ENCODE measurements at places on chromosomes 2 and 18.

GRCh38 chr2:237530472-237531433 is 35.6 kb upstream of the PRLH start:
- no peak for DNase-seq

DNA sequence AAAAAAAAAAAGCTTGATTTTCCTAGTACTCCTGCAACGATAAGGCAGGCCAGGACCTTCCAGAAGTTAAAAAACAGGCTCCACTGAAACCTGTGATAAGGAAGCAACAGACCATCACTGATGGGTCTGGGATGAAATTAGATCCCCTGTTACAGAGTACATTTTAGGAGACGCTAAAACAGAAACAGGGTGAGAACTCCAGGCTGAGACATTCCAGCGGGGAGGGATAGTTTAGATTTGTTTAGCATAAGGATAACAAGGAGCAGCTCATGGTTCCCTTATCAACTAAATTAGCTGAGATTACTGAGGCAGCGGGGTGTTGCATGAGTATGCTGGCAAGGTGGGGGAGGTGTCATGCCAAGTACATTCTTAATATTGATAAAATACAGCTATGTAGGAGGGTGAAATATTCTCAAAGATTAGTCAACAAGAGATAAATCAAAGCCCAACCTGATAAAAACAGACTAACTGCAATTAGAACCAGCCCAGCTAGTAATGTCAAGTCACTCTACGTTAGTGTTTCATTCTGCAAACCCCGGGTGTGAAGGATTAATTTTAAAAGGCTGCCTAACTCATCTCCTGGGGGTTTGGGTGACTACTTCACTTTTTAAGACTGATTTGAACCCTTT is 75.0 kb upstream of the BZW1 start:
- no peak for DNase-seq

DNA sequence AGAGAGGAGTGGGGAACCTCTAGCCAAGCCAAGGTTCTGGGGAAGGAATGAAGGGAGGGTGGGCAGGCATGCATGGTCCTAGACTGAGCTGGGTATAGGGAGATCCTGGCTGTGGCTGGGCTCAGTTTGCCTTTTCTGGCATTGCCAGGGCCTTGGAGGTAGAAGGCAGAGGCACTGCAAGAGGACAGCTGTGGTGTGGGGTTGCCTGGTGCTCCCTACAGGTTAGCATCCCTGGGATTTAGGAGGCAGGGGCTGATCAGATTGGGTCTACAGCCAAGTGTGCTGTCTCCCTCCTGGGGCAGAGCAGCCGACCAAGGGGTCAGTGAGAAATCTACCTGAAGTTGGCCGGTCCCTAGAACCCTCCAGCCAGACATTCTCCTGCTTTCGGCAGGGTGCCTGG is 15.9 kb downstream of the ABCG8 start:
- no peak for DNase-seq

- DNase-seq = no peak
These were observed 21.7 kb downstream of the TNP1 start for GRCh38 chr2:216838151-216838550.

- DNase-seq = no peak
These were observed 74.0 kb downstream of the AFF3 start for GRCh38 chr2:100068395-100068794.

- no peak for DNase-seq
These were observed 42.6 kb upstream of the MTCL1 start for GRCh38 chr18:8662560-8663255.

DNA sequence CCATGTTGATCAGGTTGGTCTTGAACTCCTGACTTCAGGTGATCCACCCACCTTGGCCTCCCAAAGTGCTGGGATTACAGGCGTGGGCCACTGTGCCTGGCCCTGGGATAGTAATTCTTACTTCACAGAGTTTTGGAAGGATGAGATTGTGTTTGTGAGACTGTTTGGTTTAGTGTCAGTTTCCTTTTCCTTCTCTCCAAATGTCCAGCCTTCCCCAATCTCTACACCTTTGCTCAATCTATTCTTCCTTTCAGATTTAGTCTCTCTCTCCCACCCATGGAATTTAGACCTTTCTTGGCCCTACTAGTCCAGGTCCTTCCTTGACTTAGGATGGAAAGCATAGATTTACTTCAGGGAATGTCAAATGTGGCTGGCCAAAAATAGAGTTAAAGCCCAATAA is 12.2 kb upstream of the IL1A start:
- no peak for DNase-seq

GRCh38 chr2:4340536-4340935 is 637.2 kb downstream of the DCDC2C start:
- DNase-seq = no peak

GRCh38 chr18:38902796-38903195 is 1337.2 kb upstream of the CELF4 start:
- no peak for DNase-seq

- DNase-seq = no peak
These were observed 109.8 kb upstream of the ZNF516 start for GRCh38 chr18:76604935-76605240.

DNA sequence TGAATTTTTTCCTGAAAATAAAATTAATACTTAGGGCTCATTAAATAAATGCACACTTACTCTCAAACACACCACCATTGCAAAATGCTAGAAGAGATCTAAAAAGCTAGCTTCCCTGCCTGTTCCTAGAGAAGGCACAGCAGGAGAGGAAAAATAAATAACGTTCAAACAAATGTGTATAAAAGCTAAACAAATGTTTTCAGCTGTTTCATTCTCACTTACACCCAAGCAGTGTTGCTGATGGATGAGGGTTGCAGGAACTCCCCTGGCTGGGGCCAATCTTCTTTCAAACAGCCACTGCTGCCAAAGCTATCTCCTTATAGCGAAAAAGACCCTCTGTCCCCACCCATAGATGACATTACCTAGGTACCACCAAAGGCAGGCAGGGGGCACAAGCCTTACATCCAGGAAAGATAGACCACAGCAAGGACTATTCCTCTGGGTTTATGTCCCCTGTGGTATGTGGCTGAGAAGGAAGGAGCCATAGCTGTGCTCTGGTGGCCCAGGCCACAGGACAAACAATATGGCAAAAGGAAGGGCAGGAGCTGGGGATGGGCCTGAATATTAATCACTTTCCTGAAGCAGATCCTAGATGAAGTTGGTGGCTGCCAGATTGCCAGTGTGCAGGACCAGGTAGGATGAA is 214.6 kb downstream of the TTC32 start:
- DNase-seq = no peak

DNA sequence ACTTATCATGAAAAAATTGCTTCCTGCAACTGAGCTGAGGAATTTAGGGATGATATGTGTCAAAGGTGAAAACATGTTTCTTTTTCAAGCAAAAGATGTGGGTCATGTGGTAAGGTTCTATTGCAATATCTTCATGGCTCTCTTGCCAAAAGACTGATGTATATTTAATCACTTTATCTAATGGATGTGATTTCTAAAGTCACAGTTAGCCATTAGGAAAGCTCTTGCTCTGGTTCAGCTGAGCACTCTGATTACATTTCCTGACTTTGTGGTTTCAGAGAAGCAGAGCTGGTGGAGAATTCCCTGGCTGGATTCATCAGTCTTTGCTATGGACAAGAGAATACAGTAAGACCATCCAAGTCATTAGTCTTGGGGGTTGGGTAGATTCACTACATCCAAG is 24.4 kb downstream of the SCN9A start:
- DNase-seq = no peak

GRCh38 chr2:171763602-171764001 is 76.3 kb downstream of the DYNC1I2 start:
- no peak for DNase-seq

GRCh38 chr2:161388146-161388779 is 27.8 kb upstream of the TBR1 start:
- DNase-seq = no peak

- no peak for DNase-seq
These were observed 493.6 kb upstream of the SPHKAP start for GRCh38 chr2:228675091-228675490.

DNA sequence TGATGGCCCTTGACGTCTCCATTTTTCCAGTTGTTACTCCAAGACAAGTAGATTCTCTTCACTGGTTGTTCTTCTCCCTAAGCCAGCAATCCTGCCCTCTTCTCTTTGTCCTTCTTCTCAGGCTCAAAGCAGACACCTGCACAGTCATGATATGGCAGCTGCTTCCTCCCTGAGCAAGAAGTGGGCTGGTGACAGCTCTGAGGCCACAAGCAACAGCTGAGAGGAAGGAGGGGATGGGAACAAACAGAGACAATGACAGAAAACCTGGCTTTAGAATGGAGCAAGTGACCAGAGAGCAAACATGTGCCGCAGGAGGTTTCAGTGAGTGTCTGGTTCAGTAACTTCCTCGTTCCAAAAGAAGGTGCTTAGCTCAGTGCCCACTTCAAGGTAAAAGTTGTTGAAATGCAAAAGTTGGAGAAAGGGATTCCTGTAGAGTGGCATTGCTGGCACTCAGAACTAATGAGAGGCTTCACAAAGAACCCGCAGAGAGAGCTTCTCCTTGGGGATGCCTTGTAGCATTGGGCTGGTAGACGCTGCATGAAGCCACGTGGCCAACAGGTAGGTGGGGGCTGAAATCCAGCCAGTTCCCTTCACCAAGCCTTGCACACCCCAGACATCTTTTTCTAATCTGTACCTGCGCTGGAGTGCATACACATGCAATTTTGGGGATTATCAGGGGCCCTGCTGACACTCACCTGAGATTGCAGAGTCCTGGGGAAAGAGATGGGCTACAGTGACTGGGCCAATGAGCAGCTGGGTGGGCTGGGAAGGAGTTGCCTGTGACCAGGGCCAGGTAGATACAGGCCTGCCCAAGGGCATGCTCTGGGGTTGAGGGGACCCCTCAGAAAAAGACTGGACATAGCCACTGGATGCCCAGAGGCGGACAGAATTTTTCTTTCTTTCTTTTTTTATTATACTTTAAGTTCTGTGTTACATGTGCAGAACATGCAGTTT is 153.3 kb upstream of the RAB12 start:
- DNase-seq = no peak

DNA sequence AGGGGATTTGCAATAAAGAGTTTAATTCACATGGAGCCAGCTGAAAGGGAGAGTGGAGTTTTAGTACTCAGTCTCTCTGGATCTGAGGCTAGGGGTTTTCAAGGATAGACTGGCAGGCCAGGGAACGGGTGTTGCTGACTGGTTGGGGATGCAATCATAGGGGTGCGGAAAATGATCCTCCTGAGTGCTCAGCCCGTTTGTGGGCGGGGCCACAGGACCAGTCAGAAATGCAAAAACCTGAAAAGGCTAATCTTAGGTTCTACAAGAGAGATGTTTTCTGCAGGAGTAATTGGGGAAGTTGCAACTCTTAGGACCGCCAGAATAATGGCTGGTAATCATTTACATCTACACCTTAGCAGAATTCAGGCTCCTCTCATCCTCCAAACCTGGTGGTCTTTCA is 2.5 kb downstream of the NFU1 start:
- DNase-seq = no peak

DNA sequence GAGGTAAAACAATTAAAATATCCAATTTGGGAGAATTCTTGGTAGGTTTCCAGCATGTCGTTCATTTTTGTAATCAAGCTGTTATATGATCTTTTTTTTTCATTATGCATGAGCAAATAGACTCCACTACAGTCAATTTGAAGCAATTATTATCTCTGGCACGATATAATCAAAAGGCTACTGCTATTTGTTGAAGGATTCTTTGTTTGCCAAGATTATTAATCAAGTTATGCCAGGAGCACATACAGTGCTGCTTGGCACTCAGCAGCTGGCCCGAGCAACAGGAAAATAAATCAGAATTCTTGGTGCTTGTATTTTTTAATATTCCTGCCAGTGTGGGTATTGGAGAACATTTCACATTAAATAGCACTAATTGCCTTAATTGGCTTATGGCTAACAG is 279.5 kb downstream of the RND3 start:
- no peak for DNase-seq

DNA sequence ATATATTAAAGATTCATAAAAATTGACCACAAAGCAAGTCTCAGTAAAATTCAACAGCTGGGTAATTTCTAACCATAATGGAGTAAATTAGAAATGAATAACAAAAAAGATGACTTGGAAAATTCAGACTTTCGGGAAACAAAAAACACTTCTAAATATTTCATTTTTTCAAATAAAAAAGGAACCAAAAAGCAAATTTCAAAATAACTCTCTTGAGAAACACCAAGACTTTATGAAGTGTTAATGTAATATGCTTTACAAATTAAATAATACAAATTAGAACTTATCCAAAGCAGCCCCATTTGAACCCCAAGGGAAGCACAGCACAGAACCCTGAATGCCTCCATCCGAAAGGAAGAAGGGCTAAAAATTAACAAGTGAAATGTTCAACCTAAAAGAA is 175.9 kb downstream of the HDAC4 start:
- no peak for DNase-seq

GRCh38 chr2:240520974-240521350 is 36.8 kb downstream of the ANKMY1 start:
- no peak for DNase-seq

GRCh38 chr2:58476556-58476955 is 235.4 kb upstream of the FANCL start:
- DNase-seq = no peak

DNA sequence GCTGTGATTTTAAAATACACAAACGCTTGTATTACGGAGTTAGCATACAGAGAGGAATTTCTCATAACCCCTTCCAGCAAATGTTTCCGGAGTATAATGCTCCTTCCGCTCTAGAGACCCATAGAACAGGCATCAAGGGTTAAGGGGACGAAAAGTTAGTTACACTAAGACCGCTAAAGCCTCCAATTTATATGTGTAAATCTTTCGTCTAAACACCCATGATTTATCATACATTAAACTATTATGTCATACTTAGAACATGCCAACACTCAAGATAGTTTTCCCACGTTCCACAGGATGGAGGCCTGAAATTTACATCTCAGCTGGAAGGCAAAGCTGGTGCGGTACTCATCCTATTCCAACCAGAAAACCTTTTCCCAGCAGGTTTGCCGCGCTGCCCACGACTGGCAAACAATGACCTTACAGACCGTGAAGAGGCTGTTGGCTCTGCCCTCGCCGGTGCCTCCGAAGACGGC is 650 bp downstream of the ORMDL1 start:
- DNase-seq = peak; percentile 57

DNA sequence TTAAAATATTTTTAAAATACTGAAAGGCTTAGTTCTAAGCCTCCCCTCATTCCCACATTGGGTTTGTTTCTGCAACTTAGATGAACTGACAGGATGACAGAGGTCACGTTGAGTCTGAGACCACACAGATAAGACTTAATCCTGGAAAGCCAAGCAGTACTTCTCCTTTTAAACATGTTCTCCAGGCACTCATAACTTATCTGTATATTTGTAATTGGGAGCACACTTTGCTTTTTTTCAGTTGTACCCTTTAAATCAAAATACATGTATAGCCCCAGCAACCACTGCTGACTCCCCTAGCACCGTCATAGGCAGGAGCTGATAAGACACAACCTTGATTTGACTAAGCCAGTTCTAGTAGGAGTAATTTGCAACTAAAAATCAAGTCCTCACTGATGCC is 394.8 kb downstream of the PID1 start:
- no peak for DNase-seq

GRCh38 chr2:62920070-62920469 is 130.6 kb upstream of the OTX1 start:
- no peak for DNase-seq

GRCh38 chr2:134778372-134778771 is 59.6 kb upstream of the TMEM163 start:
- no peak for DNase-seq
